Esophagus squamous epithelium (tissue), 5 donors: ENCODE measurements at places on chromosomes 5 and 9. TPM values are rescaled to one million over a fixed set of nuclear protein-coding genes. Genes with fewer than 3 reads are reported as not detected.

- no peaks in the 10 kb centered on the region for H3K4me1 ChIP-seq
- no peak for DNase-seq
- H3K27me3 ChIP-seq, result no peaks in the 10 kb centered on the region
- peaks cover 24% of the 10 kb centered on the region for H3K36me3 ChIP-seq
- no peak overlapping the region for H3K27ac ChIP-seq
- no peak overlapping the region for H3K4me3 ChIP-seq
Measured at GRCh38 chr5:142000704-142001484, 11.9 kb downstream of the GNPDA1 start.

DNA sequence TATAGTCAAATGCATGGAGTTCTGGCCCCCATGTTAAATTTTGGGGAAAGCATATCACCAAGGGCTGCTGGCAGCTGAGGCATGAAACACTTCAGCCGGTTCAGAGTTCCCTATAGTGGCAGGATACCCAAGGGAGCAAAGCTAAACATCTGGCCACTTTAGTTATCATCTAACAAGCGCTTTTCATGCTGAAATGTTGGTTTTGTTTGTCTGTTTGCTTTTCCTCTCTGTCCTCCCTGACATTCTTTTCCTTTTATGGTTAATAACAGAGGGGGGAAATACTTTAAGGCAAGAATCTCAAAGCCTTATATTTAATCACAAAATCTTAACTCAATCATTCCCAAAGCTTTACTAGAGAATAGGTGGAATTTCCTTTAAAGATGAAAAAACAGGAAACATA, 11.9 kb downstream of the APBA1 start:
- no peaks in the 10 kb centered on the region for H3K4me1 ChIP-seq
- H3K27ac ChIP-seq, result no peak overlapping the region
- no peak overlapping the region for H3K4me3 ChIP-seq
- H3K27me3 ChIP-seq, result no peaks in the 10 kb centered on the region
- no peaks in the 10 kb centered on the region for H3K36me3 ChIP-seq
- no peak for DNase-seq

DNA sequence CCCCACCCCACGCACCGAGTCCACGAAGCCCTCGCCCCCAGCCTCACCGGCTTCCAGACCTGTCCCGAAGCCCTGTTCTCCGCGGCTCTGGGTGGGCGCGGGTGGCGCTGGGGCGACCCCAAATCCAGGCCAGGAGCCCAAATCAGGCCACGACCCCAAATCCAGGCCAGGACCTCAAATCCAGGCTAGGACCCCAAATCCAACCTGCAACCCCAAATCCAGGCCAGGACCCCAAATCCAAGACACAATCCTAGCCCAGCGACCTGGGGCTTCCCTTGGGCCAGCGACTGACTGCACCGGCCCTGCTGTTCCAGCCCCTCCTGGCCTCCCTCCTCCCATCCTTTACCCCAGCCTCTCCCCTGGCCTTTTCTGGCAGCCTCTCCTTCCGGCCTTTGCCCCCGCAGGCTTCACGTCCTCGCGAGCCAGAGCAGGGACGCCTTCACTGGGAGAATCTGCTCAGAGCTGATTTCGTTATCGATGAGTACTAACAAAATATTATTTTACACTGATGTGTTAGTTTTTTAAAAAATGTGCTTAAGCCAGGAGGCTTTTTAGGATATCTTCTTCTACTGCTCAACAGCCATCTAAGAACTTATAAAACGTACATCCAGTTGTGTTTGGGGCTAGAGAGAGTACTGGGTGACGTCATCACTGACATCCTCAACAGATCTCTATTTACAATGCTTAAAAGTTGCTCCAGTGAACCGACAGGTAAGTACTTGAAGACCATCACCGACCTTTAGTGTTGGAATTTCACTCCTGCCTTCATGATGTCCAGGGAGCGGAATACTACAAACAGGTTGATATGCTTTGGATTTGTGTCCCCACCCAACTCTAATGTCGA, 34.7 kb downstream of the TRIP13 start:
- no peaks in the 10 kb centered on the region for H3K27me3 ChIP-seq
- H3K36me3 ChIP-seq, result no peaks in the 10 kb centered on the region
- H3K27ac ChIP-seq, result no peak overlapping the region
- DNase-seq, result no peak
- no peak overlapping the region for H3K4me3 ChIP-seq

GRCh38 chr5:1036504-1037122, 28.0 kb downstream of the NKD2 start:
- H3K36me3 ChIP-seq, result no peaks in the 10 kb centered on the region
- H3K27me3 ChIP-seq, result no peaks in the 10 kb centered on the region
- no peaks in the 10 kb centered on the region for H3K4me1 ChIP-seq
- H3K4me3 ChIP-seq, result no peak overlapping the region
- no peak for DNase-seq

DNA sequence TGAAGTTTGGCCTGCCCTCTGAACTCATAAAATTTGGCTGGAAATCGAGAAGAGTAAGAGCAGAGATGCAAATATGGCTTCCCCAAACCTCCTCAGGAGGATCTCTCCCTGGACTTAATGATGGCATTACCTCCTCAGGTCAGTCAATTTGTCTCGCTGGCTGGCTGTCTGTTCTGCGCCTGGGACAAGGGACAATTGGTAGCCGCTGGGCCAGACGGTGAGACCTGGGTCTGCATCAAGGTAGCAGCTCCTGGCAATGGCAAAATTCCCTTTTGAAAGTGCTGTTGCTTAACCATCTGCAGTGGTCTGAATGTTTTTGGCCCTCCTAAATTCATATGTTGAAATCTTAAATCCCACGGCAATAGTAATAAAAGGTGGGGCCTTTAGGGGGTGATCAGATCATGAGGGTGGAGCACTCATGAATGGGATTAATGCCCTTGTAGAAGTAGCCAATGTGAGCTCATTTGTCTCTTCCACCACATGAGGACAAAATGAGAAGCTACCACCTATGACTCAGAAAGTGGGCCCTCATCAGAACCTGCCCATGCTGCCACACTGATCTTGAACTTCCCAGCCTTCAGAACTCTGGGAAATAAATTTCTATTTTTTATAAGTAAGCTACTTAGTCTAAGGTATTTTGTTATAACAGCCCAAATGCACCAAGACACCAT, 439.3 kb upstream of the KLF4 start:
- H3K27me3 ChIP-seq, result no peaks in the 10 kb centered on the region
- DNase-seq, result no peak
- H3K27ac ChIP-seq, result no peak overlapping the region
- peaks cover 13% of the 10 kb centered on the region for H3K4me1 ChIP-seq

DNA sequence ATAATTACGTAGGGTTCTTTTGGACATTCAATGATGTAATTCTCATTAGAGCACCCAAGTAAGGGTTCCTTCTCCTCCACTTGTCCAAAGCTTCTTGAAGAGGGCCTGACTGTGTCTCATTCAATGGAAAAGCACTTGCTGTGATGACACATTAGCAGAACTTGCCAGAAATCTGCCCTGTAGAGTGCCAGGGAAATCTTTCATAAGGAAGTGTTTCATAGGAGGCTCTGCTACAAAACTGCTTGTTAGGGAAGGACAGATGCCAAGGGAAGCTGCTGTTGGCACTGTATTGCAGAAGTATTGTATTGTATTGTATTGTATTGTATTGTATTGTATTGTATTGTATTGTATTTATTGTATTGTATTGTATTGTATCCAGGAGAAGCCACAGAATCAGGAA, 45.5 kb upstream of the MPDZ start:
- H3K4me1 ChIP-seq, result no peaks in the 10 kb centered on the region
- H3K27me3 ChIP-seq, result no peaks in the 10 kb centered on the region
- no peak overlapping the region for H3K4me3 ChIP-seq
- no peak for DNase-seq
- no peaks in the 10 kb centered on the region for H3K36me3 ChIP-seq
- no peak overlapping the region for H3K27ac ChIP-seq

GRCh38 chr5:168646335-168646734, 67.2 kb upstream of the PANK3 start:
- no peak for DNase-seq
- H3K27me3 ChIP-seq, result no peaks in the 10 kb centered on the region
- no peak overlapping the region for H3K4me3 ChIP-seq

DNA sequence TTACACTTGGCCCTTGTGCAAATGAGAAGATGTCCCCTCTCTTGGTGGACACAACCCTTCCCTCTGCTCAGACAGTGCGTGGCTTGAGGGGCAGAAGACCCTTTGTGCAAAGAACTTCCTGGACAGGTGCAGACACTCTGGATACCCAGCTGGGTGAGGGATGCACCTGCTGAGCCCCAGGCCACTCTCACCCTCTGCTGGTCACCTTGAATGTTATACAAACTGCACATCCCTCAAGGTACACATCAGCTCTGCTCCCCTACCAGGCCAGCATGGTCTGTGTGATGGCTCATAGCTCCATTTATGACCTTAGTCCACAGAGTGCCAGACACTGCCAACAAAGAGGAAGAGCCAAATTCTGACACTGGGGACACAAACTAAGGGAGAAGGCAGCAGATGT, 3.1 kb upstream of the DIRAS2 start:
- peaks cover 13% of the 10 kb centered on the region for H3K4me1 ChIP-seq
- no peaks in the 10 kb centered on the region for H3K27me3 ChIP-seq
- H3K27ac ChIP-seq, result no peak overlapping the region
- no peak for DNase-seq

DNA sequence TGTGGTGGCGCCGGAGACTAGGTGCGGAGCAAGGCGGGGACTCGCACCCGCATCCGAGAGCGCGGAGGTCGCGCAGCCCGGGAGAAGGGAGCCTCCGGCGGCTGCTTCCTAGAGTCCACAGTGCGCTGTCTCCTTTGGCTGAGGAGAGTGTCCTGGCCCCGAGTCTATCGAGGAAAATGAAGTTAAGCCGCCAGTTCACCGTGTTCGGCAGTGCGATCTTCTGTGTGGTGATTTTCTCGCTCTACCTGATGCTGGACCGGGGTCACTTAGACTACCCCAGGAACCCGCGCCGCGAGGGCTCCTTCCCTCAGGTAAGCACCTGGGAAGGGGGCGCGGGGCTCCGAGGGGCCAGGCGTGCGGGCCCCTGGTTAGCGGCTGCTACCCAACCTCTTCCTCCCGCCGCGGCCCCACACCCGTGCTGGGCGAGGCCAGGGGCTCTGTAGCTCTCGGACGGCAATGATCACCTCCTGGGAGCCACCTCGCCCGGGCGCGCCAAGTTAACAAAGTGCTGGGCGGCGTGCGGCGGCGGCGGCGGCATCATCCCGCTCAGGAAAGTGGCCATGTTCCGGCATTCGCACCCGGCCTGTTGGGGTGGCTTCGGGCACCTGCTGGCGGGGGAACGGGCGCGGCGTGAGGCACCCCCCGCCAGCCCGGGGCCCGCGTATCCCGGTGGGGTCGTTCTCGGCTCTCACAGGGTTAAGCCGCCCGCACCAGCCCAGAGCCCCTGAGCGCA, 681 bp downstream of the MAN2A1 start:
- H3K27ac ChIP-seq, result peak overlapping the region; percentile 96
- DNase-seq, result no peak
- peaks cover 34% of the 10 kb centered on the region for H3K4me1 ChIP-seq
- H3K4me3 ChIP-seq, result peak overlapping the region; percentile 94
- no peaks in the 10 kb centered on the region for H3K36me3 ChIP-seq
- H3K27me3 ChIP-seq, result no peaks in the 10 kb centered on the region

- DNase-seq, result no peak
- H3K36me3 ChIP-seq, result no peaks in the 10 kb centered on the region
- H3K27ac ChIP-seq, result peak overlapping the region; percentile 37
Measured at GRCh38 chr9:89686126-89686525, 81.3 kb downstream of the GADD45G start.

DNA sequence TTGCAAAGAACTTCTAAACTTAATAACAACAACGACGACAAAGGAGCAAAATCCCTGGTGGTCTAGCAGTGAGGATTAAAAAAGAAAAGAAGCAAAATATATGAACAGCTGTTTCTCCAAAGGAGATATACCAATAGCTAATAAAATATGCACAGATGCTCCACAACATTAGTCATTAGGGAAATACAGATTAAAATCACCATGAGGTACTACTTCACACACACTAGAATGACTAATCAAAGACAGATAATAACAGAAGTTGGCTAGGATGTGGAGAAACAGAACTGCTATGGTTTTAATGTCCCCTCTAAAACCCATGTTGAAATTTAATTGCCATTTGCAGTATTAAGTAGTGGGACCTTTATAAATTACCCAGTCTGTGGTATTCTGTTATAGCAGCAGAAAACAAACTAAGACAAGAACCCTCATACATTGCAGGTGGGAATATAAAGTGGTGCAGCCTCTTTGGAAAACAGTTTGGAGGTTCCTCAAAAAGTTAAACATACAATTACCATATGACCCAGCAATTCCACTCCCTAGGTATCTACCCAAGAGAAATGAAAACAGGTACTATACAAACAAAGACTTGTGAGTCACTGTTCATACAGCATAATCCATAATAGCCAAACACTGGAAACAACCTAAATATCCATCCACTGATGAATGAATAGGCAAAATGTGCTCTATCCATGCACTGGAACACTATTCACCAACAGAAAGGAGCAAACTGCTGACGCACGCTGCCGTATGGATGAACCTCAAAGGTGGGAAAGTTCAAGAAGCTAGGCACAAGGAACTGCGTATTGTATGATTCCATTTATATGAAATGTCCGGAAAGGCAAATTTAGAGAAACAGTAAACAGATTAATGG, 11.4 kb upstream of the DUSP1 start:
- H3K27ac ChIP-seq, result peak overlapping the region; percentile 71
- no peak overlapping the region for H3K4me3 ChIP-seq
- DNase-seq, result no peak
- H3K36me3 ChIP-seq, result no peaks in the 10 kb centered on the region
- no peaks in the 10 kb centered on the region for H3K27me3 ChIP-seq

DNA sequence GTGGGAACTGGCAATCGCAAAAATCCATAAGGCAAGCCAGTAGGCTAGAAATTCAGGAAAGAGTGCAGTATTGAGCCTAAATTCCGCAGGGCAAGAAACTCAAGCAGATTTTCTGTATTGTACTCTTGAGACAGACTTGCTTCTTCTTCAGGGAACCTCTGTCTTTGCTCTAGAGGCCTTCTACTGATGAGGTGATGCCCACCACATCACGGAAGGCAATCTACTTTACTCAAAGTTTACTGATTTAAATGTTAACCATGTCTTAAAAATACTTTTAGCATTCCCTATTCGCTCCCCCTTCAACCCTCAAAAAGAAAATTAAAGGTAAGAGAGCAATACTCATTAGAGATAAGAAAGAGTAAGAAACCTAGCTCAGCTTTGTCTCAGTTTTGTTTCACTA, 11.3 kb downstream of the IL7R start:
- H3K4me1 ChIP-seq, result no peaks in the 10 kb centered on the region
- no peak overlapping the region for H3K4me3 ChIP-seq
- H3K27ac ChIP-seq, result no peak overlapping the region
- H3K27me3 ChIP-seq, result no peaks in the 10 kb centered on the region
- DNase-seq, result no peak

DNA sequence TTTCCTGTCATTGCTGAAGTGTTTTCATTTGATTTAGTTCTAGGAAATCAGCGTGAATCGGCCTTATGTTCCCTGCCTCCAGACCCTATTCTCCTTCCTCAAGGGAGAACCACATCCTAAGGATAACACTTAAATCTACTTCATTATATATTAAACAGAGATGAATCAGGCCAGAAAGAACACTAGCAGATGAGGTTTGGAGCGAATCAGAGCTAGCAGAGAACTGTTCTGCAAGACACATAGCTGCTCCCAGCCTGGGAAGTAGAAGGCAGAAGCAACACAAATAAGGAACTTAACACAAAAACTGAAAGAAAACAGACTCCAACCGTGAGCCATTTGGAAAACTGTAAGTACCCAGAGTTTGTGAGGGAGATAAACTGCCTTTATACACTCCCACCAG, 718.2 kb downstream of the SEMA5A start:
- H3K36me3 ChIP-seq, result no peaks in the 10 kb centered on the region
- no peaks in the 10 kb centered on the region for H3K27me3 ChIP-seq
- no peak overlapping the region for H3K27ac ChIP-seq
- no peak for DNase-seq

The GABRP gene
- total RNA-seq, result 13.5 TPM

The AQP7 gene
- total RNA-seq, result not detected

The SPATA31A3 gene
- not detected for total RNA-seq

The NIM1K gene
- not detected for total RNA-seq

The CYSRT1 gene
- total RNA-seq, result 301 TPM

The FAM114A2 gene
- 22.1 TPM for total RNA-seq
